ENCODE measurements at places on chromosomes 5 and 9. TPM values are rescaled to one million over a fixed set of nuclear protein-coding genes. Genes with fewer than 3 reads are reported as not detected.

Gene DNAJC25
- total RNA-seq: 5.2 TPM

Gene PCDHA12
- not detected for total RNA-seq

Gene FAF2
- total RNA-seq: 27.4 TPM

Gene CHSY3
- total RNA-seq: 3.9 TPM

Gene RASGEF1C
- not detected for total RNA-seq

Gene NEURL1B
- total RNA-seq: 0.51 TPM

Gene ESM1
- total RNA-seq: not detected

Gene C5orf58
- not detected for total RNA-seq

All from mesangial cell (primary cell).